ENCODE measurements at places on chromosomes 1 and 21.

GRCh38 chr1:29991025-29991424 is 732.4 kb downstream of the MATN1 start:
- no peak for DNase-seq

DNA sequence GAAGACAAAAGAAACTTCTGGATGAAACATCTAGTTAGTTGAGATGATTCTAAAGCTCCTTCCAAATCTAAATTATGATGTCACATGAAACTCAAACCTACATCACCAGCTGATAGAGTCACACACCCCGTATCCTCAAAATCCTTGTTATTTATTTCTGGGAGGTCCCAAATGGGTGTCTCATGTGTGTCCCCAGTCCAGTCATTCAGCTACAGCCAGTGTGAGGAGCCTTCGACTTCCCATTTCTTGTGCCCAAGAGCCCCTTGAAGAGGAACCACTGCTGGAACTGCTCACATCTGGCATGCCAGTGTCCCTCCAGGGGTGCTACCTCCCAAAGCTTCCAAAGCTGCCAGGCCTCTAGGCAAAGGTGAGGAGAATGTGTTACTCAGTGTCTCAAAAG is 32.5 kb upstream of the KCNA3 start:
- DNase-seq, result no peak

DNA sequence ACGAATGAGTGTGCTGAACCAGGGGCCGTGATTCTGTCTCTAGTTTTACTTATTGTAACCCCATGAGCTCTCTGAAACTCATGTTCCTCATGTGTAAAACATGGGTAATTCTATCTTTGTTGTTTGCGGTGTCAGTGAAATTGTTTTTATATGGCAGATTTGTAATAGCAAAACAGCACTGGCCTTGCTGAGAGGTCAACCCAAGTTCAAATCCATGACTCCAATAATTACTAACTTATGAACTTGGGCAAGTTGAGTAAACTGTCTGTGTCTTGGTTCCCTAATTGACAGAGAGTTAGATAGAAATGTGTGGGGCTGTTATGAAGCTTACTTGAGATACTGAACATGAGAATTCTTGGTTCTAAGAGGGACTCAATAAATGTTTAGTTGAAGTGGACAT is 17.8 kb downstream of the C1orf116 start:
- no peak for DNase-seq

- no peak for DNase-seq
These were observed 9.1 kb upstream of the HEYL start for GRCh38 chr1:39648496-39648895.

DNA sequence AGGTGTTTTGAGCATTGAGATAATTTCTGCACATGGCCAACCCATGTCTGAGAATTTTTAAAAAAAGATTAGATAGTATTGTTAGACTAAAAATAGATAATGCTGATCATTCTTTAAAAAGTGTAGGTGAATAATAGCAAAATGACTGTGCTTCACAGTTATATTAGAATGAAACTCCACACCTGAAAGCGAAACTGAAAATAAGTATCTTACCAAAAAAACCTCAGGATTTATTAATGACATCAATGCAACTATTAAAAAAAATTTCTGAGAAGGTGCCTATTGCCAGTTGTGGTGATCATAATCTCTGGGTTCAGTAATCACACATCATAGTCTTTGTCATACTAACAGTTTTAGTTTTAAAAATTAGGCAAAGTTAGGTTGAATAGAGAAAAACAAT is 36.5 kb downstream of the PLA2G4A start:
- DNase-seq, result no peak

Measured in NCI-H69 (cell line).